Kidney capillary endothelial cell (primary cell): ENCODE measurements at places on chromosomes 2 and 18.
A peak's percentile ranks its signal among the peaks of the same experiment; 100 is the strongest.

- no peak for DNase-seq
Observed at GRCh38 chr2:53021828-53022227, 745.8 kb upstream of the CHAC2 start.

DNA sequence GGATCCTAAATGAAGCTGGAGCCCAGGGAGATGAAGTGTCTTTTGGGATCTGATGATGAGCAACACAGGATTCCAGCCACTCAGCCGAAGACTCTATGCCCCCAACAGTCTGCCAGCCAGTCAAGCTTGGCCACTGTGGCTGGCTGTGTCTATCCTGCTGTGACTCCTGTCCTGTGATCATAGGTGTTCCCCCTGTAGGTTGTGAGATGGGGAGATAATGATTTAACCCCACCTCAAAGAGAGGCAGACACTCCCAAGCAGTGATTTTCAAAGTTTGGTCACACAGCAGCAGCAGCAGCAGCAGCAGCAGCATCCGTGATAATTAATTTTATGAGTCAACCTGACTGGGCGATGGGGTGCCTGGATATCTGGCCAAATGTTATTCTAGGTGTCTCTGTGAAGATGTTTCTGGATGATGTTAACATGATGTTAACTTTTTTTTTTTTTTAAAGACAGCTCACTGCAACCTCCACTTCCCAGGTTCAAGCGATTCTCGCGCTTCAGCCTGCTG lies 21.4 kb upstream of the RHOB start:
- DNase-seq = peak; percentile 18

GRCh38 chr2:120601566-120601965 lies 134.1 kb upstream of the GLI2 start:
- DNase-seq = no peak

DNA sequence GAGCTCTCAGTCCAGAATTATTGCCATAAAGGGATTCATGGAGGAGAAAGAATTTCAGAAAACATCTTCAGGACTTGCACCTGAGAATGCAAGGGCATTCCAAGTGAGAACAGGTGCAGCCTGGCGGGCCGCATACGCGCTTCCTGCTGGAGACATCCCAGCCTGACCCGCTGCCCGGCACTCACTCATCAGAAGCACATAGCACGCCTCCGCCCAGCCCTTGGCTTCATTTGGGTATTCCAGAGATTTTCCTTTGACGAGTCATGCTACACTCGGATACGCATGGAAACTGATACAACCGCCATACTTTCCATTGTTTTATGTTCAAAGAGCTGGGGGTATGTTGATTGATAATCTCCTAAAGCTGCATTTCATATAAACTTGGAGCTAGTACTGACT lies 228.0 kb upstream of the ID2 start:
- no peak for DNase-seq

GRCh38 chr2:135909976-135910375 lies 33.7 kb upstream of the MCM6 start:
- DNase-seq = peak; percentile 75

DNA sequence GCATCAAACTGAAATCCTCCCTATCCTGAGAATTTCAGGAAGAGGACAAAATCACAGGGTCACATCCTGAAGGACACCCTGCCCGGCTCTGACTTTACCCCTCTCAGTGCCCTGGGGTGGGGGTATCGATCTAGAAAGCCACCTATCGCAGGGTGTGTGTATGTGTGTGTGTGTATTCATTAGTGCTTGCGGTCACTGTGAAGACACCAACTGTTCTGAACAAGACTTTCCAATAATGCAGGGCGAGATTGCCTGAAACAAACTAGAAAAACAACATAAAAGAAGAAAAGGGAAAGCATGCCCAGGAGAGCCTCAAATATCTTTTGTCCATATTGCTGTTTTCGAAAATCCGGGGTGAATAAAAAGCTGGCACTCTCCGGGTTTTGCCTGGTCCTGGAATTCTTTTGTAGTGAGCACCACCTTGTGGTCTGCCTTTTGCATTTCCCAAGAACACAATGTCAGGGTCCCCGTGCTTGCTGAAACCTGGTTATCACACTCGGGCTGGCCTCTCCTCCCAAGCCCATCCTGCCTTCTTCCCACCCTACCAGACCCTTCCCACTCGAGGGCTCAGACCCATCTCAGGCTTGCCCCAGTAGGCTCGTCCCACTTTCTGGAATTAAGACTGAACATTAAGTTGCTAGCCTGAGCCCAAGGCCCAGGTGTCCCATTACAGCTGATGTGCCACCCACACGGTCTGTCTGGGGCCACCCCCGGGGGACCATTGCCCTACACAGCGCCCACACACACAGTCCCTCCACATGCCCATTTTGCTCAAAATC lies 25.0 kb upstream of the COPS8 start:
- peak; percentile 53 for DNase-seq
